ENCODE measurements at places on chromosomes 1 and 21.

- DNase-seq, result no peak
Measured at GRCh38 chr1:173479649-173480048, 2.5 kb downstream of the PRDX6 start.

DNA sequence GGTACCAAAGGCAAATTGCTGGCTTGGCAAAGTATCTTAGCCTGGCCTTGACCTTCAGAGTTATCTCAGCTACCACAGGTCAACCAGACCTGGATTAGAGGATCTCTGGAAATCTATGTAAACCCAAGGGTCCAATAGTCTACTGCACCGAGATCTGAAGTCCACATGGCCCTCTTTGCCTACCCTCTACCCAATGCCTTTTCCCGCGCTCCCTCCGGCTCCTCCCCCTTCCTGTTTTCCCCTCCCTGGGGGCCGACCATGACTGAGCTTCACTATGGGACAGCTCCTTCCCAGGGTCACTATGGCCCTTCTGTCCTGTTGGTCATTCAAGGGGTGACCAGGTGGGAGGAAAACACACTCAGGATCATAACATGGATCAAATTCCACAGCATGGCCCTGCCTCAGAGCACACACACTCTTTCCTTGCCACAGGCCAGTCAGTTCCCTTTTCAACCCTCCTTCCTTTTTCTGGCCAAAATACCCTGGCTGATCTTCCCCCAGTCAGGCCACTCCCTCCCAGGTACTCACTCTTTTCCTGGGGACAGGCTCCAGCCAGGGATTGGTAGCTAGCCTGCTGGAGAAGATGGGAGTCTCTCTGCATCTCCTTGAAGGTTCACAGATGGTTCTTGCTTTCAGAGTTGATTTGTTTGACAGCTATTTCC is 19.1 kb upstream of the TMEM183A start:
- no peak for DNase-seq

DNA sequence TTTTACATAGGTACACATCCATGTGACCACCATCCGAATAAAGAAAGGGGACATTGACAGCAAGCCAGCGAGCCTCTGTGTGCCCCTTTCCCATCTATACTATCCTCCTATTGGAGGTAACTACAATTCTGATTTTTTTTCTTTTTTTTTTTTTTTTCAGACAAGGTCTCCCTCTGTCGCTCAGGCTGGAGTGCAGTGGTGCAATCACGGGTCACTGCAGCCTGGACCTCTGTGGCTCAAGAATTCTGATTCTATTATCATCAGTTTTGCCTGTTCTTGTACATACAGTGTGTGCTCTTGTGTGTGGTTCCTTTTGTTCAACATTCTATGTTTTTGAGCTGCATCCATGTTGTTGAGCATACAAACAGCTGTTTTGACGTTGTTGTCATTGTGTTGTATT is 56.0 kb upstream of the SRSF10 start:
- no peak for DNase-seq

DNA sequence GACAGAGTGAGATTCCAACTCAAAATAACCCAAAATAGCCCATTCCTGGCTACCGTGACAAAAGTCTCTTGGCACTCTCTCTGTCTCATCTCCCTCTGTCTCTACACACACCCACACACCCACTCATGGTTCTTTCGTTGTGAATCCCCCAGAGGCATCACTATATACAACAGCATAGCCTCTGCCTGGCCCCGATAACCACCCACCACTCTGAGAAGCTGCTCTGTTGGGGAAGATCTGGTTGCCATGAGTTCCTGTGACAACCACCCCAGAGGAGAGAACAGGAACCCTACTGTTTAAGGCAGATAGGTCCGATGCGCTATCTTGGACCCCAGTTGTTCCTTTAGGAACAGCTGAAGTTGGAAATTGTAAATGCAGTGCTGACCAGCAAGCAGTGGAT is 70.4 kb upstream of the LYST start:
- DNase-seq, result no peak

- no peak for DNase-seq
Measured at GRCh38 chr1:8025671-8026144, 401 bp downstream of the ERRFI1 start.

- DNase-seq, result no peak
Measured at GRCh38 chr1:41051022-41051421, 29.5 kb upstream of the SLFNL1 start.

- DNase-seq, result peak; percentile 52
Measured at GRCh38 chr1:6007318-6008083, 15.3 kb upstream of the NPHP4 start.

Data from DMS79 treated with DMSO at 0.1 percent for 48 hours (cell line).